NCI-H446 (cell line): ENCODE measurements at places on chromosomes 12 and 14.

DNA sequence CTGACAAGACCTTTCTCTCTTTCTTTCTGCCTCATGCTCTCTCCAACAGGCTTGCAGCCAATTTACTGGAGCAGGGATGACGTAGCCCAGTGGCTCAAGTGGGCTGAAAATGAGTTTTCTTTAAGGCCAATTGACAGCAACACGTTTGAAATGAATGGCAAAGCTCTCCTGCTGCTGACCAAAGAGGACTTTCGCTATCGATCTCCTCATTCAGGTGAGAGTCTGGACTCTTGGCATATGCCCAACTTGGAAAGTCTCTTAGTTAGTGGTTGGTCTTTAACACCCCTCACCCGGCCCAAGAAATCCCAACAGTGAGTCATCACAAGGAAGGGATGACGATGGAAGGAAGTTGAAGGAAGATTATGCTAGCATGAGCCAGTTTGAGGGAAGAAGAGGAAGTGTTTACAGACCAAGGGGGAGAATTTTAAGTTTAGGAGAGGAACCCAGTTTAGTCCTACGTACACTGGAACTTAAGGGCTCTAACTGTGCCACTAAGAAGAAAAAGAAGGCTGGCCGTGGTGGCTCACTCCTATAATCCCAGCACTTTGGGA is 189.7 kb downstream of the ETV6 start:
- DNase-seq, result no peak

- no peak for DNase-seq
Measured at GRCh38 chr12:21308785-21309184, 25.9 kb downstream of the SLCO1A2 start.

GRCh38 chr12:56833780-56834179 is 70.7 kb downstream of the HSD17B6 start:
- no peak for DNase-seq

GRCh38 chr14:24377657-24378056 is 9.7 kb downstream of the NFATC4 start:
- DNase-seq, result no peak

GRCh38 chr12:12450043-12450471 is 93.2 kb downstream of the BORCS5 start:
- DNase-seq, result no peak
